ENCODE measurements at places on chromosomes 7 and 10.

- no peak for DNase-seq
Measured at GRCh38 chr7:104572554-104572953, 244.2 kb downstream of the LHFPL3 start.

- DNase-seq = no peak
Measured at GRCh38 chr7:142703655-142704305, 45.5 kb upstream of the PRSS1 start.

- no peak for DNase-seq
Measured at GRCh38 chr7:30159698-30160143, 24.9 kb downstream of the MTURN start.

GRCh38 chr7:40621592-40621998, 486.8 kb downstream of the SUGCT start:
- no peak for DNase-seq

DNA sequence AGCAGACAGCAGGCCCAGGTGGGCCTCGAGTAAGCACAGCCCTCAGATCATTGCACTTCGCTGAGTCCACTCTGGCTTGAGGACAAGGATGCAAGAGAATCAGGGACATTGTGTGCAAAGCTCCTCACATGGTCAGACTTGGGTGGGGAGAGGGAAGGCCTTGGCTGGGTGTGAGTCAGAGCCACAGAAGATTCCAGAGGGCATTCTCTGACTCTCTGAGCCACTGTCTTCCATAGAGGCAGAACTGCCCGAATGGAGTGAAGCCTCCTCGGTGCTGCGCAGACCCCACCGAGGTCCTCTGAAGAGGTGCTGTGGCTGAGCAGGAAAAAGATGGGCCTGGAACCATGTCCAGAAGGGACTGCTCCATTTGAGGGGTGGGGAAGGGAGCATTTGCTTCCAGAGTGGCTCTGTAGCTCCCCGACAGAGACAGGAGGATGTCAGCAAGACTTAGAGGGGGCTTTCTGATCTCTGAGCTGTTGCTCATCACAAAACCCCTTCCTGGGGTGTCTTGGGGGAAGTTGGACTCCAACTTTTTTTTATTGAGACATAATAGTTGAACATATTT, 120.8 kb downstream of the PTPN20 start:
- no peak for DNase-seq

All from activated CD8-positive, alpha-beta memory T cell treated with anti-CD3 and anti-CD28 coated beads for 48 hours (primary cell).